ENCODE measurements at places on chromosomes 12 and 14.

DNA sequence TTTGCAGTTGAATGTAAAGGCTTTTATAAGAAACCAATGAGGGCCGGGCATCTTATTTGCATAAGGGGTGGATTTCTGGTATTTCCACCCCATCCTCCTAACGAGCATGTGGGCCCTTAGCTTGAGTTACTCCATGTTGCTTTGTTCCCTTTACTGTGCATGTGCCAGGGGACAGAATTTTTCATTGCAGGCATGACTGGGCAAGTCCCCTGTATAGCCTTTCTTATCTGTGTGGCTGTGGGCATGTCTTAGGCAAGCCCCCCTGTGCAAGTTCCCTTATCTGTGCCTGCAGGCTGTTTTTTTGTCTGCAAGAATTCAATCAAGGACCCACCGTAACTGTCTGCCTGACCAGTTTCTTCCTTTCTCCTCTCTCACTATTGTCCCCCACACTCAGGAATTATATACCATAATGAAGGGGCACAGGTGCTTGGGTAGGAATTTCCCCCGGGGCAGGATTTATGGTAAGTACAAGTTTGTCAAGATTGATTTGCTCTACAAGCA is 152.2 kb upstream of the CNOT2 start:
- no peak for DNase-seq

DNA sequence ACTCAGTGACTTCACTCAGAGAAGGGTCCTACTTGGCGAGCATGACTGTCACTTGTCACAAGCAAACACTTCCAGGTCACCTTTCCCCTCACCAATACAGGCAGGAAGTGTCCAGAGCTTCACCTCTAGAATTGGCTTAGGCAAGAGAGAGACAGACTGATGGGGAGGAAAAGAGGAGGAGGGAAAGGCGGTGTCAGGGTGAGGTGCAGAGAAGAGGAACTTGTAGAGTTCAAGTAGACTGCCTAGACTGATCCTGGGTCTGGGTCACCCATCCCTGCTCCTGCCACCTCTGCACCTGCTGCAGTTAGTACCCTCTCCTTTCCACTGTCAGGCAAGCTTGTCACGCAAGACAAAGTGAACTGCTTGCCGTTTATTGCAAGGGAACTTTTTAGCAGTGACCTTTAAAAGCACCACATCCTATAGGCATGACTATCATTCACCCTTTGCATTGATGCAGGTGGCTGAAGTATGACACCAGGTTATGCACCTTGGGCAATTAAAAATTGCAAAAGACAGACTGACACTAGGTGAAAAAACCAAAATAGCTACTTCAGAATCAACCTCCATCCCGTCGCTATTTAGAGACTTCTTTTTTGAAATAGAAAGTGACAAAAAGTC is 292.4 kb downstream of the SYT1 start:
- no peak for DNase-seq

- DNase-seq, result no peak
Observed at GRCh38 chr12:52448228-52448627, 3.7 kb downstream of the KRT6B start.

DNA sequence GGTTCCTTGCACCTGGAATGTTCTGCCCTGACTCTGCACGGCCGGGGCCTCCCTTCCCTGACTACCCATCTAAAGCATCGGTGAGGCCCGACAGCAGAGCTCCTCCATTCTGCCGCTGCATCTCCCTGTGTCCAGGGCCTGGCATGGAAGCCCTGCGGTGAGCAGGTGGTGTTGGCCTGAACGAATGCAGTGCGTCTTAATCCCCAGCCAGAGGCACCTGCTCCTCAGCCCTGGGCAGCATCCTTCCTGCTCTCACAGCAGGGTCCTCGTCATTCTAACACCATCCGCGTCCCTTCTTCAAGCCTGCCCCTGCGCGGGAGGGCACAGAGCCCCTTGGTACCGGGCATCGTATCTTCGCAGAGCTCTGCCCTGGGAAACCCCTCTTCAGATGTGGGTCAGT is 15.4 kb downstream of the BEGAIN start:
- no peak for DNase-seq

DNA sequence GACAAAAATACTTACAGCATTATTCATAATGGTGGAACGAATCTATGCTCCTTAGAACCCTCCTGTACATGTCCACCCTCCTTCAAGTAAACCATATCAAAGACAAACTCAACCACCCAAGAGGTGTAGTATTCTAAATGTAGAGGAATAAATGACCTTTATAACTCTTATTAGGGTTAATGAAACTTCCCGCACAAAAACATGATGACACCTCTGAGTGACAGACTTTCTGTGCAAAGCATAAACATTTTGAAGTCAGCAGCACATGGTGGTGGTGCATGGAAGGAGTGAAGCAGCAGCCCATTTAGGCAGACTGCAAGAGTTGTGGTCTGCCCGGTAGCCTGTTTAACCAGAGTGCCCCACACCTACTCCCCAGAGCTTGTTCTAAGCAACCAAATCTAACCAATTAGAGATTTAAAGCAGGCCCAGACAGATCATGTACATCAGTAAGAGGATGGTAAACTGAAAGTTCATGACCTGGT is 615 bp upstream of the ASB8 start:
- DNase-seq, result no peak

DNA sequence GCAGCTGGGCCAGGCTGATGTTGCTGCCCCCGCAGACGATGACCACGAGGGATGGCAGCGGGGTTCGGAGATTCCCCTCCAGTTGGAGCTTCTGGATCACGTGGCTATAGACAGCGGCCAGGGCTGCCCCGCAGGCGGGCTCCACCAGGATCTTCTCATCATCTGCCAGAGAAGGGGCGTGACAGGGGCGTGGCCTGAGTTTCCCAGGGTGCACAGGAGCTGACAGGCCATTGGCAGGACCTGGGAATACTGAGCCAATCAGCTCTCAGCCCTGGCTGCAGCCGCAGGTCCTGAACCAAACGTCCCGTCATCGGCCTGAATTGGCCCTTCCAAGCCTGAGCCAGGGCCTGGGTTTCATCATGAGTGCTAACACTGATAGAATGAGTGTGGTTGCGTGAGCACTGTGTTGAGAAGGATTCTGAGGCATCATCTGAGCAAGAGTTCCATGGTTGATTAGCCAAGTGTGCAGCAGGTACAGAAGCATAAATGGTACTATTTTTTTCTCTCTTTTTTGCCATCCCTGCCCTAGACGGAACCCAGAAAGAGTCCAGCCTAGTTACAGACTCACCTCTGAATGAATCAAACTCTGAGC is 10.6 kb downstream of the SDS start:
- DNase-seq, result no peak

DNA sequence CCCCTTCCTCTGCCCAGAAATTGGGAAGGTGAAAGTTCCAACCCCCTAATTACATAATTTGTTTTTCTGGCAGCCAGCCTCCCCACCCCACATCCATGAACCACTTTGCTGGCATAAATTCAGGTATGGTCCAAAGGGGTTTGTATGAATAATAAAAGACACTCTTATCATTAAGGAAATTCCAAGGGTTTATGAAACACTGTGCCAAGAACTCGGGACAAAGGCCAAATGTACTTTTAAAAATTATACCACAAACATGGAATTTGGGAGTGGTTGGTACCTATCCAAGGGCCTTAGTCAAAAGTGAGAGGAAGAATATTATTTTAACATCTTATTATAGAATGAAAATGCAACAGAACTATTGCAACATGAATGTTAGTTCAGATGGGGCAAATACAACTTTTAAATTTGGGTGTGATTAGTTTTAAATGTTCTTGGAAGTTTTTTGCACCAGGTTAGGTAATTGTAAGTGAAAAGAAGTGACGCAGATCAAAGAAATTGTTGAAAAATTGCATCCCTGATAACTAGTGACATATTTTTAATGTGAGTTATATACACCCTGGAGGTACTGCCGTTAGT is 217.8 kb downstream of the TMEM117 start:
- no peak for DNase-seq

- DNase-seq, result no peak
Observed at GRCh38 chr12:120369603-120370342, 809 bp upstream of the MSI1 start.

GRCh38 chr12:132071830-132072384 is 72.2 kb downstream of the DDX51 start:
- DNase-seq, result no peak

DNA sequence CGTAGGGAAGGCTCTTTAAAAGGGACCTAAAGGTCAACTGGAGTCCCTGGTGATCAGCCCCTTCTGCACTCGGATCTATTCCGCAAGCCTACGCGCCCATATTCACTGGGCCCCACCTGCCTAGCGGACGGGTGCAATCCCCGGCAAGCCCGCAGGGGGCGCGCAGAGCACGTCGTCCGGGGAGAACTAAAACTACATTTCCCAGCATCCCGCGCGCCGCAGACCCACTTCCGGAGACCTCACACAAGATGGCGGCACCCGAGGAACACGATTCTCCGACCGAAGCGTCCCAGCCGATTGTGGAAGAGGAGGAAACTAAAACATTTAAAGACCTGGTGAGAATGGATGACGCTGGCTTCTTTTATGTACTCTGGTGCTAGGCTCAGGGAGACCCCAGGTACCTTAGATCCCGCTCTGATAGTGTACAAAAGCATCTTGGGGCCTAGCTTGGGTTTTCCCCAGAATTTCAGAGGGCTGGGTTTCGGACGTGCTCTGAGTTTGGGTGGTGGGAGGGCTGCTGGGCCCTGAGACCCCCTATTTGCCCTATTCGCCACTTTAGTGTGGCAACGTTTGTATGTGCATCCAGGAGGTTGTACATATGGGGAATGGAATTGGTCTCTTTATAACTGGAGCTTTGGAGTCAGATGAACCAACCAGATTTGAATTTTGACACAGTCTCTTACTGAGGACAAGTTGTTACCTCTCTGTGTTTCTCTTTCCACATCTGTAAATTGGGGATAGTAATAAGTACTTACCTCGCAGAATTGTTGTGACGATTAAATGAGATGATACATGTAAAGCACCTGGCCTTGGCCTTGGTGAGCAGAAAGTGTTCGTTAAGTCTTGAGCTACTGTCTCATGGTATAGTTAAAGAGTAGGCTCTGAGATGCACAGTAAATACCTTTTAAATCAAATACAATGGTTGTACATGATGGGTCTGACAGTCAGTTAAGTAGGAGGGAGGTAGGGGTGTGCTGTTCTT is at the start of gene DDX47:
DDX47 (plus strand) TSS at position 227 of the 982 bp plus-strand sequence; CDS start at position 249, 22 bp downstream.
- DNase-seq, result peak; percentile 91

GRCh38 chr12:89875809-89876208 is 167.2 kb upstream of the ATP2B1 start:
- DNase-seq, result no peak

DNA sequence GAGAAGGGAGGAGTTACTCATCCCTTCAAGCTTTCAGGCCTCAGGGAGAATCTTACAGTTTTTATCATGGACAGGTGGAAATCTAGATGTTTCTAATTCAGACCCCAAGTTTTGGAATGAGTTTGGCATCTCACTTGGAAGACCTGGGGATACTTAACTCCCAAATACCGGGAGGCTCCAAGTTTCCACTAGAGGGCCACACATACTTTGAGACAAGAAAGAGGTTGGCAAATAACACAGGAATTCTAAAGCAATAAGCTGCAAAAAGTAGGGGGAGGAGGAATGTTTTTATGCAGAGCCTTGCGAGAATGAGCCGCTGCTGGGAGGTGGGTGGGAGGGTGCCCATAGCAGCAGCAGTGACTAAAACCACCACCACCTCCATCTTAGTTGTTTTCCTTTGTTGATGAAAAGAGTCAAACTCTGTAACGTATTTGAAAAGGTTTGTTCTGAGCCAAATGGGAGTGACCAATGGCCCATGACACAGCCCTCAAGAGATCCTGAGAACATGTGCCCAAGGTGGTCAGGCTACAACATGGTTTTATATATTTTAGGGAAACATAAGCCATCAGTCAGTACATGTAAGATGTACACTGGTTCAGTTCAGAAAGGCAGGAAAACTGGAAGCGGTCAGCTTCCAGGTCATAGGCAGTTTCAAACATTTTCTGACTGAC is 34.2 kb upstream of the RNASE1 start:
- no peak for DNase-seq

GRCh38 chr12:75977952-75978671 is 53.5 kb downstream of the PHLDA1 start:
- peak; percentile 66 for DNase-seq

- DNase-seq, result no peak
Observed at GRCh38 chr12:52942901-52943181, 6.1 kb upstream of the KRT18 start.

DNA sequence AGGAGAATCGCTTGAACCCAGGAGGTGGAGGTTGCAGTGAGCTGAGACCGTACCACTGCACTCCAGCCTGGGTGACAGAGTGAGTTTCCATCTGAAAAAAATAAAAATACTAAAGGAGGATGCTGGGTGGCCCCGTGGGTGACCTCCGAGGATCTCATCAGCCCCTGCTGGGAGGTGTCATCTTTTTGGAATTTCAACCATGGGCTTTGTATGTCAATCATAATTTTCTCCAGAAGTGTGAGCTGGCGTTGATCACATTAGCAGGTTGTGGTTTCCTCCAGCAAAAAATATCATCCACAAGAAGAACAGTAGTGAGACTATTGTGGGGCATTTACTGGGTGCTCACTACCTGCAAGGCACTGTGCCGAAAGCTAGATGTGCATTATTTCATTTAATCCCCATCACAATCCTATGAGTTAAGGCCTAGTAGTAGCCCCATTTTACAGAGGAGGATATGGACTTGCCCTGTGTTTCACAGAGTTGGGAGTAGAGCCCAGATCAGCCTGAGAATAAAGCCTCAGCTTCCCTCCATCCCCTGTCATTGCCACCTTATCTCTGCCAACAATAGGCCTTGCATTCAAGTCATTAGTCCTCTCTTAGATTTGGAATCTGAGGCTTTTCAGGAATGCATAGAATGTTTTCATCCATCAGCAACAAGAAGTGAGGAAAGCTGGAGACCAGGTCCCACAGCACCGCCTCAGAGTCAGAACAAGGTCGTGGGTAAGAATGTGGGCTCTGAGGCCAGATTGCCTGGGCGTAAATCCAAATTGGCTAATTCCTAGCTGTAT is 39.8 kb downstream of the SVOP start:
- no peak for DNase-seq
